Activated naive CD8-positive, alpha-beta T cell treated with anti-CD3 and anti-CD28 coated beads, Interleukin-2, amount 50 U/mL, for 16 hours (primary cell): ENCODE measurements at places on chromosomes 12 and 14.

DNA sequence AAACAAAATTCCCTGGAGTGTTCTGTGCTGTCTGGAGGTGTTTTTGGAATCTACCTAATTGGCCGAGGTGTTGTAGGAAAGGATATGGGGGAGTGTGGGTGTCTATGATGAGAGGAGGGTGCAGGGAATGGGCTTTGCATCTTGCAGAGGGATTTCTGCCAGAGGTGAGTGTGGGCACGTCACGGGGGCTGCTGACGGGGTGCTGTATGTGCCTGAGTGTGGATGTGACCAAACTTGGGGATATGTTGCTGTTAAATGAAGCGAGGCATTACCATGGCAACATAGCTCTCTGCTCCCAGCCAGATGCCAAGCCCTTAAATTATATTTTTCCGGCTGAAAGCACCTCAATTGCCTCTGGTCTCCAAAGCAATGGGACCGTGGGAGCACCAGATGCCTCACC is 44.3 kb upstream of the SPTLC2 start:
- DNase-seq, result no peak

DNA sequence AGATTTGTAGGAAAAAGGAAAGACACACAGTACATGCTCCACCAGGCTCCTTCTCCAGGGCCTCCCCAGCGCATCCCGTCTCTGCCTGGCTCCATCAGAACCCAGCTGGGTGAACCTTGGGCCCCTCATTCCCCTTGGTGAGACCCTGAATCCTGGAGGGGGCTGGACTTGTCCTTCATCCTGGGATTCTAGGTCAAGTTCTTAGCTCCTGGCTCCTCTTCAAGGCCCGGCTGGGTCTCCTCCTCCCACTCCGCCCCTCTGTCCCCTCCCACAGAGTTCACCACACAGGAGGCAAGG is 49.2 kb downstream of the PSMA6 start:
- no peak for DNase-seq

- DNase-seq, result no peak
These were observed 47.4 kb downstream of the TMEM117 start for GRCh38 chr12:43883311-43883710.

DNA sequence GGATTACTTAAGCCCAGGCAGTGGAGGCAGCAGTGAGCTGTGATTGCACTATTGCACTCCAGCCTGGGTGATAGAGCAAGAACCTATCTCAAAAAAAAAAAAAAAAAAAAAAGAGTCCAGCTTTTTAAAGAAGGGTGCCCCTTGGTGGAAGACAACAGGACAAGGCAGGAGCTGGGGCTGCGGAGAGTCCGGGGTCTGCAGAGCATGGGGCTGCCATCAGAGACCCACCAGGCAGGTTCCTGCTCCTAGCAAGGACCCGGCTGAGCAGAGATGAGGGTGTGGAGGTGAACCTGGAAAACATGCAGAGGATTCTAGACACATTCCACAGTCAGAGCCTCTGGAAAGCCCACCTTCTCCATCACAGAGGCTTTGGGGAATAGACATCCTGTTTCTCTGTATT is 21.0 kb upstream of the CIPC start:
- no peak for DNase-seq

- no peak for DNase-seq
These were observed 361.1 kb upstream of the CLEC14A start for GRCh38 chr14:38616959-38617358.

GRCh38 chr14:61238611-61239245 is 42.4 kb downstream of the TMEM30B start:
- no peak for DNase-seq

GRCh38 chr14:24081739-24082211 is 10.4 kb downstream of the CPNE6 start:
- DNase-seq, result no peak
